Left cardiac atrium (tissue), 4 donors: ENCODE measurements at places on chromosomes 6 and 20. TPM values are rescaled to one million over a fixed set of nuclear protein-coding genes. Genes with fewer than 3 reads are reported as not detected.

DNA sequence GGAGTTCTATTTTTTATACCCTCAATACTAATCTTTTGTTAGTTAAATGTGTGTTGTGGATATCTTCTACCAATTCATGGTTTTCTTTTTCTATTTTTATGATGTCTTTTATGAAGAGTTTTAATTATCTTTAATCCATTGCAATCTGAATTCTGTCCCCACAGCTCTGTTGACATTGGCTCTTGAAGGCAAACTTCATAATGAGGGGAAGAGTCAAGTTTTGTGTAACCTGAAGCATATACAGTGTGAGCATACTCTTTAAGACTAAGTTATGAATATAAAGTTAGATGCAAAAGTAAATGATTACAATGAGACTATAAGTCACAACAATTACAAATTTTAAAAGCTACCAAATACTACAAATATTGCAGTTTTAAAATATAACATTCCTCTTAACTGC, 34.2 kb downstream of the RNF217 start:
- no peak for DNase-seq

Gene PPIL6
- total RNA-seq, result 3.5 TPM

Gene ANKRD66
- not detected for total RNA-seq

Gene TMX4
- 170 TPM for total RNA-seq

Gene BPIFB4
- not detected for total RNA-seq

GRCh38 chr20:9348747-9349146, 165.6 kb upstream of the LAMP5 start:
- DNase-seq, result no peak

DNA sequence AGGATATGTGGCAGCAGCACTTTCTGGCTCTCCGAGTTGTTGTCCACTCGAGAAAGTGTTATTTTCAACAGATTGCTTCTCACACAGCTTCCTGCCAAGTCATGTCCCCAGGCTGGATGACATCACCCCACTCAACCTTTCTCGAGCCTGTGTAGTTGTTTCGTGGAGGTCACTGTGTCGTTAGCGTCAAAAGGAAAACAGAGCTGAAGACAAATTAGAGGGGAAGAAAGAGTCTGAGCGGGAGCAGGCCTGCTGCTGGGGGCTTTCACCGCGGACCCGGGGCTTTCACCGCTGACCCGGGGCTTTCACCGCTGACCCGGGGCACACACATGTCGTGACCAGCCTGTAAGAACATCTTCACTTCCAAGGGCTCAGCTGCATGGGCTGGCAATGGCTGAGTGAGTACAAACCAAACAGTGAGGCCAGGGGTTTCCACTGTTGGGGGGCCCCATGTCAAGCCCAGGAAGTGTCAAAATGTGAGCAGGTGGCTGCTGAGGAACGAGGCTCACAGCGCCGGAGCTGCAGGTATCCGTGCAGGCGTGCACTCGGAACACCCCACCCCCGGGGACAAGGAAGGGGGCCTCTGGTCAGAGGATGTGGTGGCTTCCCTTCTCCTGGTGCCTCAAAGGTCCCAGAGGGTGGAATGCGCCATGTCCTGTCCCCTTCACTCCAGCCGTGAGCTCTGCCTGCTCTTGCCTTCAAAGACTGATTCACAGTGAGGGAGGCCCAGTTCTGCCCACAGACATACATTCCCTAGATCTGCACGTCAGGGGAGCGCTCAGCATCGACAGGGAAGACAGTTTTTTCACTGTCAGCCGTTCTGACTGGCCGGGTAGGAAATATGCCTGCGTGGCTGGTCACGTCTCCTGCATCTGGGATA, 365.9 kb downstream of the TAF4 start:
- DNase-seq, result no peak

- no peak for DNase-seq
These were observed 74.1 kb downstream of the BFSP1 start for GRCh38 chr20:17457079-17457478.

DNA sequence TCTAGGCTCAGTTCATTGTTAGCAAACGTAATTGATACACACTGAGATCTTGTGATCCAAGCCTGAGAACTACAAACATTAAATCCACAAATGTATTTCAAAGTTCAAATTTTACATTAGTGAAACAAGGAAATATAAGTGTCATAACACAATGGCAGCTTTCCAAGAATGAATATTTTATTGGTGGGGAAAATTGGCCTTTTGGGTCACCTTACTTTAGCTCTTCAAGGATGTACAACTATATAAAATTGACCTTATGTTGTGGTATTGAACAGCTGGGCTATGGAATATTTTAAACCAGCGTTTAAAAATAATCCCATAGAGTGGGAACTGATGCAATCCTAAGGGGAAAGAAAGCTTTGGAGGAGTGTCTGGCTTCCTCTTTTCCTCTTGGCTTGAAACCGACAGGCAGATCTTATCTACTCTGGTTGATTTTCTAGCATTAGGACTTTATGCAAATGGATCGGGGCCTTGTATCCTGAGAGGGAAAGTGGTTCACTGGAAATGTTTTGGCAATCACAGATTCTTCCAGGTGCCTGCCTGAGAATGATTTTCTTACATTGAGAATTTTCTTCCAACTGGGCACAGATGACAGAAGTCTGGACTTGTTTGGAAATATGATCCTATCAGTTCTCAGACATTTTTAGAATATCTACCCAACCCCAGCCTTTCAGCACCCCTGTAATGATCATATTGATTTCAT, 184.8 kb upstream of the ECI2 start:
- no peak for DNase-seq

DNA sequence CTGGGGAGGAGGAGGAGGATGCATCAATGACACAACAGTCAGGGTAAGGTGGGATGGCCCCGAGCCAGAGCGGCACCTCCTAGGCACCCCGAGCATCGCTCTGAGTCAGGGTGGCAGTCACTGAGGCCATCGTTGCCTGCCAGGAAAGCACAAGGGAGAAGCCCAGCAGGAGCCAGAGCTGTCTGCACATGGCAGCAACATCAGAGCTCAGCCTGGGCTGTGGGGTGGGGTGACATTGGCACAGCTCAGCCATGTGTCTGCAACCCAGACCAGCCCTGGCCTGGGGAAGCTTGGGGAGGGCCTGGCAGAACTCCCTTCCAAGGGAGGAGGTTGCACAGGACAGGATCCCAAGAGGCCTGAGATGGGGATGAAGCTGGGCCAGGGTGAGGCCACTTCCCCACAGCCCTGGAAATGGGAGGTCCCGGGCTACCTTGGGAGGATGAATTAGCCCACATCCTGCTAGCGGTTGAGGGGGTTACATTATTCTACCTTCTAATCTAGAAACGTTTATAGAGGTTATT, 255.6 kb downstream of the MAFB start:
- DNase-seq, result no peak

GRCh38 chr20:58308290-58308679, 1.2 kb upstream of the RAB22A start:
- no peak for DNase-seq

DNA sequence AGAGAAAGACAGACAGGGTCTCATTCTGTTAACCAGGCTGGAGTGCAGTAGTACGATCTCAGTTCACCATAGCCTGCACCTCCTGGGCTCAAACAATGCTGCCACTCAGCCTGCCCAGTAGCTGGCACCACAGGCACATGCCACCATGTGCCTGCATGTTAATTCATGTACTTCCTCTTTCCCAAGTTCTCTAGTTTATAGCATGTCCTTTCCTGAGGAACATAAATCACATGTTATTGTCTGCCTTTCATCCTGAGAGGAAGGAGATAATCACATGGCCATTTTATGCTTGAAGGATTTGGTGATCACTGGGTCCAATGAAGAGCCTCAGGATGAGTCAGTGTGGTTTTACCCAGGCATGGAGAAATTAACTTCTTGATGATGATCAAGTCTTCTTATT, 47.9 kb downstream of the COL11A2 start:
- no peak for DNase-seq

DNA sequence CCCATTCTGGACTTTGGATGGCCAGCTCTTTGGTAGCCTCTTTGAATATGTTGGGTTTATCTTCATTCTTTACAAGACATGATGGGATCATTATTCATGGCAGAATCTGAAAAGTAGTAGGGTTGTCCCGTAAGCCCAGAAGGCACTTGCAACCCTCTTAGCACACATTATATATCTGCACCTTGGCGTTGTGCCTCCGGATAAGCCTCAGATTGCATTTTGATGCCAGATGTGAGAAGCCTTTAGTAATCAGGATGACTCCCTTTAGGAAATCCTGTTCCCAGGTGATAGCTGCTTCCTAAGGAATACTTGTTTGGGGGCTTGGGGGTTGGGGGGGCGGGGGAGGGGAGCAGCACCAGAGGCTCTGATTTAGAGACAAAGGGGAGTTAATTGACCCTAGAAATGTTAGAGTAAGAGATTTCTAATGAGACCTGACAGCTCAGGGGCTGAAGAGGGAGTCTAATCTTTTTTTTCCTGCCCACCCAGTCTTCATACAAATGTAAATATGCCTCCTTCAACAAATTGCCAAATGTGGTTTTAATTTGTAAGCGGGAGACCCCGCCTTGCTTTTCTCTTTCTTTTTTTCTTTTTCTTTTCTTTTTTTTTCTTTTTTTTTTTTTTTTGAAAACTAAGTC, 55.1 kb downstream of the JAG1 start:
- no peak for DNase-seq

GRCh38 chr6:121932076-121932991, 467.1 kb upstream of the HSF2 start:
- peak; percentile 55 for DNase-seq

DNA sequence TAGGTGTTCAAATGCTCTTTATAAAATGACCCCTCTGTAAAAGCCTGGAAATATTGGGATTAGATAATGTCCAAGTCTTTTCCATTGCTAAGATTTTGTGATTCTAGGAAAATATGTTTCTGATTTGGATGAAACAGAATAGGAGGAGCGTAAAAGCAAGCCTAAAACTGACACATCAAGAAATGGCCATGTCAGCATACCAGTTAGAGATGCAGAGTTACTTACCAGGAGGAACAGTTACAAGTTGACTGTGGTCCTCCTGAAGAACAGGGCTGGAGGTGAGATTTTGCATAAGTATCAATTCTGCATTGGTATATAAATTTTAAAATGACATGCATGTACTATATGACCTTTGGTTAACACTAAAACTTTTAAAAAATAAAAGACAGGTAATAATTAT, 35.3 kb downstream of the EYA2 start:
- no peak for DNase-seq

GRCh38 chr6:148524976-148525375, 182.3 kb downstream of the SASH1 start:
- no peak for DNase-seq

Gene LAMA4
- total RNA-seq, result 87.8 TPM

- no peak for DNase-seq
These were observed 28.6 kb upstream of the DACT2 start for GRCh38 chr6:168348186-168348585.
